ENCODE measurements at places on chromosomes 3 and 15.

GRCh38 chr15:64855205-64855975, 13.7 kb downstream of the PLEKHO2 start:
- no peak for DNase-seq

GRCh38 chr15:83346342-83346741, 61.9 kb upstream of the BNC1 start:
- no peak for DNase-seq

DNA sequence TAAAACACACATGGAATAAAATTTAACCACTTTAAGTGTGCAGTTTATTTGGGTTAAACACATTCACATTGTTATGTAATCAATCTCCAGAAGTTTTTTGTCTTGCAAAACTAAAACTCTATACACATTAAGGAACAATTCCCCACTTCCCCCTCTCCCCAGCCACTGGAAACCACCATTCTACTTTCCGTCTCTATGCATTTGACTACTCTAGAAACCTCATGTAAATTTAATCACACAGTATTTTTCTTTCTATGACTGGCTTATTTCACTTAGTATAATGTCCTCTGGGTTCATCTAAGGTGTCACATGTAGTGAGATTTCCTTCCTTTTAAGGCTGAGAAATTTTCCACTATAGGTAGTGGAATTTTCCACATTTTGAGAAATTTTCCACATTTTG, 568.7 kb upstream of the UBE2E2 start:
- DNase-seq = no peak

- no peak for DNase-seq
These were observed 174.3 kb downstream of the KLF13 start for GRCh38 chr15:31500766-31501449.

DNA sequence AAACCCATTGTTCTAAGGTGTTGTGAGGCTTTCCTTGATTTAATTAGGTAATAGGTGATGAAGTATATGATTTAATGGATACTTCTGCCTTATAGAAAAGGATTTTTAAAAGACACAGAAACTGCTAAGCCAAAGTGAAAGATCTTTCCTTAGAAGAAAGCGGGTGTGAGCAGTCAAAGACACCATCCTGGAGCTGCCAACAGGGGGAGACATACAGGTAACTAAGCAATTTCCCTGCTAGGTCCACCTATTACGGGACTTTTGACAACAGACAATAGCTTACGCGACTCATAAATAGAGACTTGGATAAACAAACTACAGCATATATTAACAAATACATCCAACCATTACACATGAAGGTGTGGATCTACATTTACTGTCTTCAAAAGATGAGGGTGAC, 669.5 kb downstream of the SQOR start:
- no peak for DNase-seq

GRCh38 chr3:59632760-59633573, 583.1 kb upstream of the CFAP20DC start:
- DNase-seq = no peak

- no peak for DNase-seq
These were observed 23.2 kb downstream of the CYFIP1 start for GRCh38 chr15:22956978-22957260.

All from iPS DF 6.9 (cell line).